AG20443 (cell line): ENCODE measurements at places on chromosomes 2 and 18.

DNA sequence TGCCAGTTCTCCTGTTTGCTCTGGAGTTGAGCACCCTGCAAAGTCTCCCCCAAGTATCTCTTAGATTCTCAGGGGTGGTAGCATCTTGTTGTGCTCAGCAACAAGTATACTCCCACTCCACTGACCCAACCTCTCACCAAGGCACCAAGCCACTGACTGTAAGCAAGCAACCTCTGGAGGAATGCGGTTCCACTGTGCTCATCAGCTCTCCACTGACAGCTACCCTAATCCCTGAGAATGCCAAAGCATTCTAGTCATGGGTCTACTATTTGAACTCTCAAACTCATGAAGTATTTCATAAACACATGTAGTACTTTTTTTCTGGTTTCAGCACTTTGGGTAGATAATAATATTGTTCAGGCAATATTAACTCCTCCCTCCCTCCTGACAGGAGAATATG is 170.0 kb downstream of the EPHA4 start:
- peak; percentile 63 for DNase-seq

- DNase-seq, result no peak
Measured at GRCh38 chr2:180604077-180604476, 376.3 kb upstream of the UBE2E3 start.

DNA sequence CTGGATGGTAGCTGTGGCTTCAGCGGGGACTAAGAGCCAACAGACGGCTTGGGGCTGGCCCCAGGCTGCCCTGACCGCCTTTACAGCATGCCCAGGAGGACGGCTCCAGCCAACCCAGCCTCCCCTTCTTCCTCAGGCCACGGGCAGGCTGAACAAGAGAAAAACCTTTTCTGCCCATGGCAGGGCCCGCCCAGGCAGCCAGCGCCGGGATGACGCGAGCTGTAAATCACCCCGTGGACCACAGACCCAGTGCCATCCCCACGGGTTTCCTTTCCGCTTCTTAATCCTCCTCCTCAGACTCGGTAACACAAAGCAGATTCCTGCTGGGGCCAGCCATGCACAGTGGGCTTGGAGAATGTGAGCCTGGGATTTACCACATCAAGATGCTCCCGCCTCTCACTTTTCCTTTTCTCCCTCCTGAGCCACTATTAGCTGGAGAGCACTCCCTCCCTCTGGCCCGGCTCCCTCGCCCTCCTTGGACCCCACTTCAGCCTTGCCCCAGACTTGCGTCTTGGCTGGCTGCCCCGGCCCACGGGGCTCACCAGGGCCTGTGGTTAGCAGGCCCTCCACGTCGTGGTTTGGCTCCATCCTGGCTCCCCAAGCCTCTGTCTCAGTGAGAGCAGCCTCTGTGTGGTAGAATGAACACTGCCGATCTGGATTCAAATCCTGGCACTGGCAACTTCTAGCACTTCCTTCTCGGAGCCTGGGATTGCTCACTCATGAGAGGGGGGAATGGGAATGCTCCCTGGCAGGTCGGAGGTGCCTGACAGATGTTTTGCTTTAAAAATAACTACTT is 31.4 kb downstream of the ATOH8 start:
- DNase-seq, result peak; percentile 90

DNA sequence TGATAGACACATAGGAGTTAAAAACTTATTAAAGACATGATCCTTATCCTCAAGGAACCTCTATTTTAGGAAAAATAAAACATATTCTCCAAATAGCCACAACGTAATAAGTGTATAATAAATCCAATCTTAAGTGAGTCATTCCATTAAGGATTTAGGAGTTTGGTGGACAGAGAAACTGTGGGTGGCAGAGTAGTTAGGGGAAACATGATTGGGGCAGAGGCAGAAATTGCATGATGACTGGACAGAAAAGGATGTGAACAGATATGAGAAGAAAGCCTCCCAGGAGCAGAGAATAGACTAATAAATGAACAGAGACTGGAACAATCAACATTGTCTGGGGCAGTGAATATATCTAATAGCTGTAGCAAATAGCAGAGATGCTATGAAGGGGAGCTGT is 48.1 kb upstream of the SIGLEC15 start:
- DNase-seq, result peak; percentile 71

DNA sequence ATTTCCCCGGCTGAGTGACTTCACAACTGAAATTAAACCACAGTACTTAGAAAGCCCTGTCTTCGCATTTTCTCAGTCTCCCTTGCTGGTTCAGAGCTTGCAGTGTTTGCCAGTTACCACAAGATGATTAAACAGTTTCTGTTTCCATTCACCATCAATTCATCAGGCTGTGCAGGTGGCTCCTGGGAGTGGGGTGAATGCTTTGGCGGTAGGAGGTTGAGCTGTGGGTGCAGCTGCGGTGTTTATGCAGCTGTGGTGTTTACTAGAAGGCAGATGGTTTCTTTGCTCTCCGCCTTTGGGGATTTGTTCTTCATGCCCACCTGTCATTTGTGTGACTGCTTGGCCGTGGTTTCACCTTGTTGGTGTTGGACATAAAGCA is 16.1 kb downstream of the ACOXL start:
- DNase-seq, result no peak

DNA sequence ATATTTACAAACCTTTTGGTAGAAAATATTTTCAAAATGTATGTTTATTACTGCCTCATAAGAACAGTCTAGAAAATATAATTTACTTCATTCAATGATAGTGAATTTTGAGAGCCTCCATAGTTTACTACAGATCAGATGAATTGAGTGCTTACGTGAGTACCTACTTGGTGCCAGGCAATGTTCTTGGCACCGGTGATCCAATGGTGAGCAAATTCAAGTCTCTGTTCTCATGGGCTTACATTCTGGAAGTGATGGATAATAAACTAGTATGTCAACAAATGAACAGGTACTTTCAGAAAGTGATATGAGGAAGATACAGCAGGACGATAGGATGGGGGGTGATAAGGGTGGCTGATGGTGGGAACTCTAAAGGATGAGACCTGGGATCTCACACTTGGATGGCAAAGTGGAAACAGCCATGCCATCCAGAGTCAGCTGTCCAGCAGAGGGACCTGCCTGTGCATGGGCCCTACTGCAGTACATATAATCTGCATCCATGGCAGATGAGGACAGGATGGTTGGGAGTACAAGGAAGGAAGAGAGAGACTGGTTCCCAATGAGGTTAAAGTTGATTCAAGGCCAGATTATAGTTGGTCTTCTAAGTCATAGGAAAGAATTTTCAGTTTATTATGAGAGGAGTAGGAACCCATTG is 277.0 kb downstream of the NEDD4L start:
- DNase-seq, result no peak

GRCh38 chr2:176473177-176473576 is 203.9 kb downstream of the MTX2 start:
- peak; percentile 53 for DNase-seq

GRCh38 chr18:12421732-12422131 is 14.0 kb downstream of the PRELID3A start:
- DNase-seq, result no peak

GRCh38 chr2:106105151-106105922 is 88.8 kb downstream of the UXS1 start:
- DNase-seq, result no peak

DNA sequence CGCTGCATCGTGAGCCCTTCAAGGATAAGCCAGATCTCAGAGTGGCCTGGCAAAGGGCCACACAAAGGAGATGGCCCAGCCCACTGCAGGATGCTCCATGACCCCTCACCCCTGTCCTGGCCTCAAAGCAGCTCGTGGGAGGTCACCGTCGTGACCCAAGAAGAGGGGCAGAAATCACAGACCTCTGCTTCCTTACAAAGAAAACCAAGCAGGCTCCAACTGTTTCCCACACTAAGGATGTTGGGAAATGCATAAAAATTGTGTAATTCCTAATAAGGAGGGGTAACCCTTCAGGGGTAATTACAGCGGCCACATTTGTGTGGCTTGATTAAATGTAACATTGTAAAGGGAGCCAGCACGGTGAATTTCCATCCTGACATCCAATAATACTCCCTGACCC is 102.3 kb downstream of the BOD1L2 start:
- DNase-seq, result no peak

DNA sequence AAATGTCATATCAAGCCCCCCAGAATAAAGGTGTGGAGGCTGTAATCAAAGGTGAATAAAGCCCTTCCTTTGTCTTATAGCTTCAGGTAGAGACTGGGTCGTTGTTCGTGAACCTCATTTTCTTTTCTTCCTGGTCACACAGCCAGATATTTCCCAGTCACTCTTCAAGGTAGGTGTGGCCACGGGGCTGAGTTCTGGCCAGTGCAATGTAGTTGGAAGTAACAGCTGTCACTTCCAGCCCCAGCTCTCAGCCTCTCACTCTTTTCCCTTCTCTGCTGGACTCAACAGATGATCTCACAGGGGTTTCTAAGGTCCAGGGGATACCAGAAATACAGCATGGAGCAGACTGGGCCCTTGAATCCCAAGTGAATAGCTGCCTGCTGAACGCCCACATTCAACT is 15.8 kb upstream of the TRPM8 start:
- DNase-seq, result no peak

GRCh38 chr2:238093181-238094140 is 6.7 kb upstream of the ESPNL start:
- peak; percentile 6 for DNase-seq

- DNase-seq, result no peak
Measured at GRCh38 chr18:40841467-40841866, 1113.6 kb upstream of the PIK3C3 start.

DNA sequence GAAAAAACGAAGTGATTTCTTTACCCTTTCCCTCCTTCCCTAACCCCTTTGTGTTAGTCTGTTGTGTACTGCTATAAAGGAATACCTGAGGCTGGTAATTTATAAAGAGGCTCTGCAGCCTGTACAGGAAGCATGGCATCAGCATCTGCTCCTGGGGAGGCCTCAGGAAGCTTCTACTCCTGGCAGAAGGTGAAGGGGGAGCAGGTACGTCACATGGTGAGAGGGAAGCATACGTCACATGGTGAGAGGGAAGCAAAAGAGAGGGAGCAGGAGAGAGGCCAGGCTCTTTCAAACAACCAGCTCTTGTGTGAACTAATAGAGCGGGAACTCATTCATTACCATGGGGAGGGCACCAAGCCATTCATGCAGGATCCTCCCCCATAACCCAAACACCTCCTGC is 126.2 kb downstream of the CAPN13 start:
- DNase-seq, result no peak
